ENCODE measurements at places on chromosomes 3 and 15.

DNA sequence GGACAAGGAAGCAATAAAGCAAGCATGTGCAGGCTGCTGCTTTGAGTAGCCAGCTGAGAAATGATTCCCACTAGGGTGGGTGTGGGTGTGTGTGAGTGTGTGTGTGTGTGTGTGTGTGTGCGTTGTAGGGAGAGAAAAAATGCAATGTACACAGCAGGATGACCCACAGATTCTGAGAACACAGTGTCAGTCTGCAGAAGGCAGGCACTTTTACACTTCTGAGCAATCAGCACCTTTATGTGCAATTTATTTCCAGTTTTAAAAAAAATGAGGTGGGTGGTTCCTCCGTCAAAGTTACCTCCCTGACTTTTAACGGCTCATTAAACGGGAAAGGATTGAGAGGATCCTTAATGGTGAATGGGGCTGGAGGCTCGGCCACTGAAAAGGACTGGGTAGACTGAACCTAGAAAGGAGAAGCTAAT is 38.5 kb upstream of the LIPC start:
- no peak for DNase-seq

DNA sequence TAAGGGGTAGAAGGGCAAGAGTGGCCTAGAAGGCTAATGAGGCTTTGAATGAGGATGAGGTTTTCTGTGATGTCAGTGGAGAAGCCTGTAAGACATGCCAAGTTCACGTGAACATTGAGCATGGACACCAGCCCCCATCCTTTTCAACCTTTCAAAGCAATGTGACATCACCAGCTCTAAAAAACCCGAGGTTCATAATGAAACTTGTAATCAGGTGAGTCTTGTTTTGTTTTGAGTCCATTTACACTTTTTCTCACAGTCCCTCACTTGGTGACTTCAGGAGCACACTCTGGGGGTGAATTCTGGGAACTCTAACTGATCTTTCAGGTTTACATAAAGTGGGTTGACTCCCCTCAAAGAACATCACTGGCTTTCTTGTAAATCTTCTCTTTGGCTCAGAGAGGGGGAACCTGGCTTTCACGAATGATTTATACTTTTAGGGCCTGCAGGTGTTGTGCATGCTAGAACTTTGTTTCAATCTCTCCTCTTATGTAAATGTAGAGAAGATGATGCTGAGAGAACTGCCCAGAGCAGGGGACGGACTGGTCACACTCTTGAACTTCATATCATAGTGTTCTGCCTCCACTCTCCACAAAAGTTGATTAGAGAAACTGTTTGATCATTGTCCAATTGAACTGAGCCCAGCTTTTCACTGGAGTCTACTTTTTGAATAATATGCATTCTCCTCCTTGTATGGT is 224.7 kb upstream of the SATB1 start:
- DNase-seq, result no peak

DNA sequence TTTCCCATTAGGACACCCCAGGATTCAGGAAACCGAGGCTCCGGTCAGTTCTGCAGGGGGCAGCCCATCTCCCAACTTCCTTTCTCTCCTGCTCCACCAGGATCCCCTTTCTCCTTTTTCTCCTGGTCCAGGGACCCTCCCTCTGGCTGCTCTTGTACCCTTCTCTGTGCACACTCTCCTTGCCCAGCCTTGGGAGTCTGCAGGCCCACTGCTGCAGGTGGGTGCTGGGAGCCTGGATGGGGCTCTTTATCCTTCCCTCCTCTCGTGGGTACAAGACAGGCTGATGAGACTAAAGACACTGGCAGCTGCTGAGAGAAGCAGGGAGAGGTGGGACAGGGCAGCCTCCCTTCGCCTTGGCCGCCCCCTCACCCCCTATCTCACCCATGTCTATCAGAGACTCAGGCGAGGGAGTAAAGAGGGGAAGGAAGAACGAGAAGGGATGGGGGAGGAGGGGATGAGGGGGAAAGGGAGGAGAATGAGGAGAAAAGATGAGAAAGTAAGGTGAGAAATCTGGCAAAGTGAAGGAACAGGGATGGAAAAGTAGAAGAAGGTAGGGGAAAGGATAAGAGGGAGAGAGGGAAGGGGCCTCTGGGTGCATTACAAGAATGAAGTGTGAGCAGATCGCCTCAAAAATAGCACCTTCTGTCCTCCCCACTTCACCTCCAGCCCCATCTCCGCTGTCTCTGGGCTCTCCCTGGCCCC is 45.2 kb downstream of the ITGA11 start:
- DNase-seq, result no peak

- DNase-seq, result no peak
These were observed 1.0 kb downstream of the SPTBN5 start for GRCh38 chr15:41892621-41893421.

- DNase-seq, result peak; percentile 3
These were observed 1.6 kb downstream of the NXPE3 start for GRCh38 chr3:101780661-101781060.

GRCh38 chr3:135860761-135861160 is 104.8 kb upstream of the PPP2R3A start:
- DNase-seq, result no peak

DNA sequence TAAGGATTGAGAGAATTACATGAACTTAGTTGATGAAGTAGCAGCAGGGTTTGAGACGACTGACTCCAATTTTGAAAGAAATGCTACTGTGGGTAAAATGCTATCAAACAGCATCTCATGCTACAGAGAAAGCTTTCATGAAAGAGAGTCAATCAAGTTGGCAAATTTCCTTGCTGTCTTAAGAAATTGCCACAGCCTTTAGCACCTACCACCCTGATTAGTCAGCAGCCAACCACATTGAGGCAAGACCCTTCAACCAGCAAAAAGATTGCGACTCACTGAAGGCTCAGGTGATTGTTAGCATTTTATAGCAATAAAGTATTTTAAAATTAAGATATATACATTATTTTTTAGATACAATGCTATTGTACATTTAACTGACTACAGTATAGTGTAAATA is 80.9 kb downstream of the RAP2B start:
- no peak for DNase-seq

DNA sequence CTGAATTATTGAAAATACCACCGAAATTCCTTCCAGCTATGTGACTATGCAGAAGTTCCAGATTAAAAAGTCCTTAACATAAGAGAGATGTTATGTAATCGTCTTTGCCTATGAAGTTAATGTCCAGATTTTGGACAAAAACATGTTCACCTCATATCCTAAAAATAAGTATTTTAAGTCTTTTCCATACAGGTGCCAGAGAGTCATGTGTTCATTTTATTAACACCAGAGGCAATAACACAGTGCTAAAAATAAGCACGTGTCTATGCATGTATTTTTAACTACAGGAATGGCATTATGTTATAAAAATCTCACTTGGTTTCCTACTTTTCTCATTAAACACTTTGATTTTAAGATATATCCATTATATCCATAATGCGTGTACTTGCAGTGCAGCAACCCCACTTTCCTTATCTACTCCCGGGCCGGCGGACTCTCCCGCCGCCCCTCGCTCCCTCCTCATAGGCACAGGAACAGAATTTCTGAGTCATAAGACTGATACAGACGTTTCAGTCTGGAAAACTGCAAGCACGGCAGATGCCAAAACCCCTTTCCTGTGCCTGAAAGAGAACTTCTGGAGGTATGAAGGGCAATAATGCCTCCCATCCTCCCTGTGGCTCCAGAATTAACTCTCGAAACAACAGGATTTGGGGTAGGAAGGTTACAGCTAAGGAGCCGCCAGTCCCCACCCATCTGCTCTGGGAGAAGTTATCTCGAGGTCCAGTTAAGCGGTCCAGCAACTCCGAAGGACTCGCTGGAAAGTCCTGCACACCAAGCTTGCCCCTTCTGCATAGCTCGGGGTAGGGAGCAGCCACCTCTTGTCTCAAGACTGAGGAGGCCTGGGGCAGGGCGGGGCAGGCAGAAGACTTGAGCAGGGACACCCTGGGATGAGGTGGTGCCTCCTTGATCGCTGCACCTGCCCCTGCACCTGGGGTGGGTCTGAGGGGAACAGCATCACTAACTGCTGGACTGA is 22.3 kb upstream of the PSTPIP1 start:
- no peak for DNase-seq

GRCh38 chr3:118760585-118761290 is 273.9 kb downstream of the IGSF11 start:
- no peak for DNase-seq

- no peak for DNase-seq
These were observed 32.6 kb upstream of the SLC41A3 start for GRCh38 chr3:126116526-126116925.

DNA sequence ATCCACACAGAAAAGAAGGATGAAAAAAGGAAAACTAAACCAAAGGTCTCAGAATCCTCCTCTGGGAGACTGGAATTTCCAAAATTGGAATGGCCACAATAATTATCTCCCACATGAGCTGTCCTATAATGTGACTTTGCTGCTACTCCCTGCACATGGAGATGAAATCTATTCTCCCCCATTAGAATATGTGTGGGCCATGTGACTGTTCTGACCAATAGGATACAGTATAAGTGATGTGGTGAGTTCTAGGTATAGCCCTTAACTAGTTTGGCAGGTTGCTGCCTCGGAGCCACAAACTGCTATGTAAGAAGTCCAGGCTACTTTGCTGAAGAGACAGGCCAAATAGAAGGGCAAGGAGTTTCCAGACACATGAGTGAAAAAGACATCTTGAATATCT is 5.2 kb downstream of the TRIM59 start:
- no peak for DNase-seq

- no peak for DNase-seq
These were observed 928.2 kb downstream of the EPHA3 start for GRCh38 chr3:90035643-90036042.

DNA sequence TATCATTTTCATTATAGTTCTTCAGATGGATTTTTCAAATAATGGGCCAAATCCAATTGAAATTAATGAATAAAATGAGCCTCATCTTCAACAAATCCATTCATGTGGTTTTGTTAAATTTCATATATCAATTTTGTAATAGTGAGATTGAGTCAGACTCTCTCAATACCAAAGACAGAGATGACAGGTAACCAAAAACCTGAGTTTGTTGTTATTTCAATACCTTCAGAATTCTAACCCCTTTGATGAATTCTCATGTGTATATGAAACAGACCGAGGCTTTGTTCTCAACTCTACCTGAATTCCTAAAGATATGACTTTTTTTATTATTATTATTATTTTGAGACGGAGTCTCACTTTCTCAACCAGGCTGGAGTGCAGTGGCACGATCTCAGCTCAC is 92.8 kb downstream of the FOXP1 start:
- DNase-seq, result no peak

All from SW 1271 (cell line).